Fibroblast of skin of abdomen (primary cell): ENCODE measurements at places on chromosomes 5 and 9.

GRCh38 chr5:160089531-160089930 lies 29.7 kb downstream of the PWWP2A start:
- no peak for DNase-seq

GRCh38 chr5:66072031-66072430 lies 72.1 kb upstream of the SREK1 start:
- DNase-seq: no peak

DNA sequence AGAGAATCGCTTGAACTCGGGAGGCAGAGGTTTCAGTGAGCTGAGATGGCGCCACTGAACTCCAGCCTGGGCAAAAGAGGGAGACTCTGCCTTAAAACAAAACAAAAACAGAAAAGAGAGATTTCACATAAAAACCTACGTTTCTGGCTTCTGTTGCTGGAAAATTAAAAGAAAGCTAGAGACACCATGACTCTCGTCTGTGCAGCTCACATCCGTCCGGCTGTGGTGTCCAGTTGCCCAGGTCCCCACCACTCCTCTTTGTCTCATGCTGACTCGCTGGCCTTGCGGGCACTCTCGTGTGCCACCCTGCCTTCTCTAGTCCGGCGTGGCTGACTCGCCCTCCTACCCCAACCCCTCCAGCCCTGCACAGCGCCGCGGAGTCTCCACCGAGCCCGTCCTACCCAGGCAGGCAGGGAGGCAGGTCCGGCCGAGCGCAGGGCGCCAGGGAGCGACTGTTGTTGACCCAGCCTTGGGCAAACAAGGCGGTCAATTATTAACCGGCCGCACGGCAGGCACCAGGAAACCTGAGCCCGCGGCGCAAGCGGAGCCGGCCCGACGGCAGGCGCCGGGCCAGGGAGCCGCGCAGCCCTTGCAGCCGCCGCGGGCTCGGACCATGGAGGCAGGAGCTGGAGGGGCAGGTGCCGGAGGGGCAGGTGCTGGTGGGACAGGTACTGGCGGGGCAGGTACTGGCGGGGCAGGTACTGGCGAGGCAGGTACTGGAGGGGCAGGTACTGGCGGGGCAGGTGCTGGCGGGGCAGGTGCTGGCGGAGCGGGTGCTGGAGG lies at the start of gene PRRT1B:
PRRT1B (plus strand) TSS at position 521 of the 783 bp plus-strand sequence; CDS start at position 614, 93 bp downstream.
- no peak for DNase-seq

DNA sequence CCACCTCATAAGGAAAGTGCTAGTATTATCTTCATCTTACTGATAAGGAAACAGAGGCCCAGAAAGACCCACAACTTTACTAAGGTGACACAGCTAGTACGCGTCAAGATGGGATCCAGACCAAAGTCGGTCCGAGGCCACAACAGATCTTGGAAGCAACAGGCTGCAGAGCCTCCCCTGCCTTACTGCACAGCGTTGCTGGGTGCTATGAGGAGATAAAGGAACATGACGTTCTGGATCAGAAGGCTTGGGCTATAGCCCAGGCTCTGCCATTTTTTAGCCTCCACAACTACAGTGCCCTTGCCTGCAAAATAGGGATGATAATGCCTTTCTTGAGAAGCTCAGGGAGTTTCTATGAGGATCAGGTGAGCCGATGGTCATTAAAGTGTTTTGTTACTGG lies 144.1 kb downstream of the NMUR2 start:
- DNase-seq: no peak

DNA sequence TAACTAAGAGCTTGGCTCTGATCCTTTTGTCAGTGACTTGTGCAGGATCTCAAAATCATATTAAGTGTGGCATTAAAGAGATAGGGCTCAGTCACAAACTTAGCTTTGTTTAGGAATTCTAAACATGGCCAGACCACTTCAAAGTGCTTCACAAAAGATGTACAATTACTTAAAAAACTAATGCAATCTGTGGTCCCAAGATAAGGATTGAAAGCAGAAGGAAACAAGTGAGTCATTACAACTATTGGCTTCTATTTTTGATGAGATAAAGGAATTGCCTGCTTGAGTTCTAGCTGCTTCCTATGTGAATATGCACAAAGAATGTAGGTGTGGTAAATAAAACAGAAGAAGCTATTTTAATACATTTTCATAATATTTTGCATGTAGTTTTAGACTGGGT lies 44.9 kb upstream of the SLC12A2 start:
- peak; percentile 40 for DNase-seq

- DNase-seq: no peak
Observed at GRCh38 chr5:89133975-89134374, 251.0 kb upstream of the MEF2C start.

GRCh38 chr9:15104826-15105420 lies 194.7 kb upstream of the FREM1 start:
- DNase-seq: peak; percentile 14

DNA sequence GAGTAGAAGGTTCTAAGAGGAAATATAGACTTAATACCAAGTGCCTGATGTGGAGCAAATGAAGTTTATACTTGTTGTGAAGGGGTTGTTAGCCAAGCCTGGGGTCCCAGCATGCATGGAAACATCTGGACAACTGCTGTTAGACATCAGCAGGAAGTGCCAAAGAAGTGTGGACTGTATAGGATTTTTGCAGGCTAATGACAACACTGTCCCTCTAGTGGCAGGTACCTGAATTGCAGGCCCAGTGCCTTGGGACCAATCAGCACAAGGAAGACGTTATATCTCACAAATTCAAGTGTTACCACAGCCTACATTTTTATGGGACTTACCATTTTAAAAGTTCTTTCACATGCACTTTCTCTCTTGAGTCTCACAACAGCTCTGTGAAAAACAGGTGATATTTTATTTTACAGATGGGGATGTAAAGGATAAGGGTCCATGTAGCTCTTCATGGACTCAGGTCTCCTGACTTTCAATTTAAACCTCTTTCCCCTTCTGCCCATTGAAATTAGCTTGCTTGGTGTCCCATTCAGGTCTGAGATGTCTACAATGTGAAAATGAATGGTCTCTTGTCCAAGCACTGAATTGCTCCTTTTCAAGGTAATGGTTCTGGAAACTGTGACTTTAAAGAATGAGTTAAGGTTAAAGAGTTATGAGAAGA lies 89.0 kb upstream of the MAP1B start:
- peak; percentile 42 for DNase-seq

- DNase-seq: no peak
Observed at GRCh38 chr5:1413611-1414241, 31.5 kb downstream of the SLC6A3 start.

GRCh38 chr9:134177186-134177585 lies 12.8 kb upstream of the RNU6ATAC start:
- DNase-seq: no peak

DNA sequence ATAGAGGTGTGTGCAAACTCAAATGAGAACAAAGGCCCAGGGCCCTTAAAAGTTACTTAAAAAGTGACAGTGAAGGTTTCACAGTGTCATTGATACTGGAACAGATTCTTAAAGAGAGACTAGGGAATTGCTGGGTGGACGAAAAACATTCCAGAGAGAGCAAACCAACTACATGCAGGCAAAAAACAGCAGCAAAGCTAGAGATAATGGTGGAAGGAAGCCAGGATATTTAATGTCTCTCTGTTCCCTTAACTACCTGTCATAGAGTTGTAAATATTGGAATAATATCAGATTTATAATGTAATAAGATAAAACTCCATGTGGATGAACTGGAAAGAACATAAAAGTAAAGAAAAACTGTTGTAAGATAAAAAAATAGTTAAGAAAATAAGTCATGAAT lies 508.6 kb downstream of the TAF11L14 start:
- no peak for DNase-seq

DNA sequence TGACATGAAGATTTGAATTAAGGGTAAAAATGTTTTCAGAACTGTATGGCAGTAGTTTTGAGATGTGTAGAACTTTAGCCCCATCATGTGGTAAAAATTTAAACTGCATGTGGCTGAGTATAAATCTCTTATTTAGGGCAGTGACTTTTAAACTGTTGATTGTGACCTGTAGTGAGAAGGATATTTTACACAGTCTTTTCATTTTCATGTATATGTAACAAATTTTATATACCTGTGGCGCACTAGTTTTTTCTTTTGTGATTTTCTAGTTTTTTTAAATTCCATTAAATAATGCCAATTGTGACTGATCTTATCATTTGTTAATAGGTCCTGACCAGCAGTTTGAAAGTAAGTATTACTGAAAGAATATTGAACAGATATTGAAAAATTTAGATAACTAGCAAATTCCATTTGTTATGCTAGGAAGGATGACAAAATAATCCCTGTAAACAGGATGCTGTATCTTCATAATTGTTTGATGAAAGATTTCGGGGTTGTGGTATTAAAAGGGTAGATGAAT lies 47.2 kb downstream of the GPBP1 start:
- DNase-seq: peak; percentile 54

DNA sequence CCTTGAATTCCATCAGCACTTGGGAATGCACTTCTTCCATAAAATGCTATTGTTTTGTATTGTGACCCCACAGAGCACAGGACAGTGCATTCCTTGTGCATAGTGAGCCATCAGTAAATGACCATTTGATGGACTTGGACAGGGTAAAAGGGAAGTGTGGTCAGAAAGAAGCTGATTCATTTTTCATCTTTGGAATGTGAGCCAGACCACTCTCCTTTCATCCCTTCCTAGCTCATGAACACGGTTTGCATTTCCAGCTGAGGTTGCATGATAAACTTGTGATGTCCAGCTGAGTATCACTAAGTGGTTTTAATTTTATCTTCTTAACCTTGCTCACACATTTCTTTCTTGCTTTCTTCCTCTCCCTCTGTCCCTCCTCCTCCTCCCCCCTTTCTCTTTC lies 101.3 kb downstream of the NUDT12 start:
- peak; percentile 71 for DNase-seq

GRCh38 chr5:97854871-97855762 lies 672.1 kb upstream of the RIOK2 start:
- DNase-seq: peak; percentile 79

DNA sequence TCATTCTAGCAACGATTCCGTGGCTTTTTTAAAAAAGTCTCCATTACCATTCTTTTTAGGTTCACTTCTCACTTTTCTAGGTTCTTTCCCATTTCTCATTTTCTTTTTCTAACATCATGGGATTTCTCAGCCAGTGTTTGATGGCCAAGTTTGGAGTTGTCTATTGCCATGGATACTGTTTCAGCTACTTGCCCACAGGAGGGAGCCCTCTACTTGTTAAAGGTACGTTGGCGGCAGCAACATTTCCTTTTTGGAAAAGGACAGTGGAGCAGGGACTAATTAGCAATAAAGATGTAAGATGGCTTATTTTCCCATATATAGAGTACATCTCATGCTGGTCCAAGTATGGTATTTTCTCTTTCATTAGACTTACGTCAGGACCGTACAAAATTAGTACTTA lies 2257.5 kb upstream of the C9orf72 start:
- DNase-seq: peak; percentile 37

DNA sequence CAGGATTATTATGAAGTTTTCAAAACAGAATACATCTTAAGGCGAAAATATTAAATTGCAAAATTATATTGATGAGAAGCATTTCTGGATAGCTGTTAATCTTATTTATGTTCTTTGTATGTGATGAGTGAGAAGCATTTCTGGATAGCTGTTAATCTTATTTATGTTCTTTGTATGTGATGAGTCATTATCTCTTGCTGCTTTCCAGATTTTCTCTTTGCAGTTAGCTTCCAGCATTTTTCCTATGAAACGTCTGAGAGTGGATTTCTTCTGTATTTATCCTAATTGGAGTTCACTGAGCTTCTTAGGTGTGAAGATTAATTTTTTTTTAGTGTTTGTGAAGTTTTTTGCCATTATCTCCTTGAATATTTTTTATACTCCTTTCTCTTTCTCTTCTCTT lies 8.2 kb downstream of the TMEM232 start:
- peak; percentile 57 for DNase-seq

- peak; percentile 93 for DNase-seq
Observed at GRCh38 chr9:94921092-94921471, 194.6 kb downstream of the AOPEP start.
